ENCODE measurements at places on chromosomes 1 and 21. TPM values are rescaled to one million over a fixed set of nuclear protein-coding genes. Genes with fewer than 3 reads are reported as not detected.

- H3K27ac ChIP-seq = no peak overlapping the region
- no peak overlapping the region for H3K4me3 ChIP-seq
- H3K36me3 ChIP-seq = no peaks in the 10 kb centered on the region
- no peaks in the 10 kb centered on the region for H3K4me1 ChIP-seq
- DNase-seq = no peak
- H3K27me3 ChIP-seq = no peaks in the 10 kb centered on the region
Observed at GRCh38 chr1:81358151-81358550, 442.6 kb upstream of the ADGRL2 start.

GRCh38 chr1:43524804-43525203, 5.9 kb upstream of the PTPRF start:
- H3K4me3 ChIP-seq = no peak overlapping the region
- H3K4me1 ChIP-seq = 0 out of 2 replicates have a peak, but pooled peaks cover 8% of the 10 kb centered on the region
- no peaks in the 10 kb centered on the region for H3K27me3 ChIP-seq
- H3K27ac ChIP-seq = no peak overlapping the region
- no peak for DNase-seq

DNA sequence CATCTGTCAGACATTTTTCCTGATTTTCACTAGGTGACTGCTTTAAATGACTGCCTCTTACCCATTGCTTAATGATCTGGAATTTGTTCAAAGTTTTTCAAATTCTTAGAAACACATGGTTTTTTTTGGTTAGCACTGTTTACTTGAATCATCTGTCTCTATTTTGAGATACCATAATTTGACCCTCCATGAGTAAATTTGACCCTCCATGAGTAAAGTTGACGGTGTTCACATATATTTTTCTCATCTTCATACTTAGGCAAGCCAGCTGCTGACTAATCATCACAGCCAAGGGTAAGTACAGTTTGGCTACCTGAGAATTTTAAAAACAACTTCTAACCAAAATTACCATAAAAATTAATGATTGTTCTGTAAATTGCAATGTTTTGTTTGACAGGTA, 586.5 kb downstream of the PTBP2 start:
- H3K36me3 ChIP-seq = 0 out of 2 replicates have a peak, but pooled peaks cover 3% of the 10 kb centered on the region
- H3K4me3 ChIP-seq = no peak overlapping the region
- DNase-seq = peak; percentile 61
- no peaks in the 10 kb centered on the region for H3K27me3 ChIP-seq

GRCh38 chr1:74686928-74687327, 13.3 kb upstream of the ERICH3 start:
- H3K4me3 ChIP-seq = no peak overlapping the region
- DNase-seq = no peak
- no peak overlapping the region for H3K27ac ChIP-seq
- no peaks in the 10 kb centered on the region for H3K27me3 ChIP-seq
- H3K4me1 ChIP-seq = no peaks in the 10 kb centered on the region

DNA sequence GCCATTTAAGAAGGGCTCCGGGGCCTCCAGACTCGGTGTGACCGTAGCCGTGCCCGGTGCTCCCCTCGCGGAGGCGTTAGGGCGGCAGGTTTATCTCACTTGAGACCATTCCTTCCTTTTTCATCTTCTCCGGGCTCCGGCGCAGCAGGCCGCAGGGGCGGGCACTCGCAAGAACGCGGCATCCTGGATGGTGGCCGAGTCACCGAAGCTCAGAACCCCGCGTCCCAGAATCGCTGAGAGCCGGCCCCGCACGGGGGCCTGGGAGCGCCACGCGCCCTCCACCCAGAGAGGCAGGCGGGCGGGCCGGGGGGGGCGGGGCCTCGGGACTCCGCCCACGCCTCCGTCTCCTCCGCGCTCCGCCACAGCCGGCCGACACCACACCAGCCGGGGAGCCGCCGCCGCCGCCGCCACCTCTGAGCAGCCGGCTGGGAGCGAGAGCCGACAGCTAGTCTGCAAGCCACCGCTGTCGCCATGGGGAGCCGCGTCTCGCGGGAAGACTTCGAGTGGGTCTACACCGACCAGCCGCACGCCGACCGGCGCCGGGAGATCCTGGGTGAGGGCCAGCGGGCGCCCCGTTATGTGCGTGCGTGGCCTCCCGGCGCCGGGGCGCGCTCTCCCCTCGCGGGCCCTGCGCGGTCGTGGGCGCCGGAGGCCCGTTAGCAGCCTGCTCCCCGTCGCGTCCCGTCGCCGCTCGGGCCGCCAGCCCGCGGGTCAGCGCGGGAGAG, at the start of gene DEGS1:
Gene DEGS1, plus strand, starts transcription at position 375 of the 725 bp plus-strand sequence. Its CDS starts 97 bp downstream, at position 472.
- peak within 1 kb of the TSS; percentile 84 for H3K4me3 ChIP-seq
- no peaks in the 10 kb centered on the region for H3K27me3 ChIP-seq
- peaks cover 14% of the 10 kb centered on the region for H3K4me1 ChIP-seq
- peak; percentile 91 for DNase-seq
- peak within 1 kb of the TSS; percentile 86 for H3K27ac ChIP-seq

DNA sequence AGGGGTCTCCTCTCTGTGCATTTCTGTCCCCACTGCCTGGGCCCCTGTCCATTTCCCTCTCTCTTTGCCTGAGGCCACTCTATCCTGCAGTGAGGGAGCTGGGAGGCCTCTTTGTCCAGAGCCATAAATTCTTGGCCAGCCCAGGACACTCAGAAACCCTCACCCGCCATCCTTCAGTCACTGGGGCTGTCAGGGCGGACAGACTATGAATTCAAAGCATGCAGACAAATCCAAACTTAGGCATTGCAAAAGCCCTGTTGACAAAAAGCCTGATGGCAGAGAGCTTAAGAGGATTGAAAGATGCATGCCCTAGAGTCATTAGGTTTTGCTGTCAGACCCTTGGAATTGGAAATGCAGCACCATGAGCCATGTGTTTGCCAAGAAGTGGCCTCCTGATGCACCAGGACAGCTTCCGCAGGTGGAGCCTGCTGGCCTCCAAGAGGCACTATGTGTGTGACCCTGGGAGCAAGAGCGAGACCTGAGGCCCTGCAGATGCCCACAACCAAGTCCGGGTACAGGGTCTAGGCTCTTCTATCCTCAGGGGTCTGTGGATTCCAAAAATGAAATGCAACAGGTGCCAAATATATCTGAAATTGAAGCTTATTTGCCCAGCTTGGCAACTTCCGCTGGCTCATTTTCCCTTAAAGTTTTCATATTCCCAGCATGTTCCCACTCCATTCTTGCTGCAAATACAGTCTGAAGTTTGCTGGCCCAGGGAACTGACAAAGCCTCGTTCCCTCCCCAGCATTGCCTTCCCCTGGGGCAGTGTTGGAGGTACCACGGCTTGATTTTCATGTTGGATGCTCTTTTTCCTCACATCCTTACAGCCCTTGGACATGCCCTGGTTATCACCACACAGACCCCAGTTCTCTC, 177.9 kb downstream of the PGBD5 start:
- no peak overlapping the region for H3K27ac ChIP-seq
- H3K27me3 ChIP-seq = no peaks in the 10 kb centered on the region
- DNase-seq = peak; percentile 12
- H3K36me3 ChIP-seq = peaks cover 11% of the 10 kb centered on the region
- no peak overlapping the region for H3K4me3 ChIP-seq
- peaks cover 15% of the 10 kb centered on the region for H3K4me1 ChIP-seq

DNA sequence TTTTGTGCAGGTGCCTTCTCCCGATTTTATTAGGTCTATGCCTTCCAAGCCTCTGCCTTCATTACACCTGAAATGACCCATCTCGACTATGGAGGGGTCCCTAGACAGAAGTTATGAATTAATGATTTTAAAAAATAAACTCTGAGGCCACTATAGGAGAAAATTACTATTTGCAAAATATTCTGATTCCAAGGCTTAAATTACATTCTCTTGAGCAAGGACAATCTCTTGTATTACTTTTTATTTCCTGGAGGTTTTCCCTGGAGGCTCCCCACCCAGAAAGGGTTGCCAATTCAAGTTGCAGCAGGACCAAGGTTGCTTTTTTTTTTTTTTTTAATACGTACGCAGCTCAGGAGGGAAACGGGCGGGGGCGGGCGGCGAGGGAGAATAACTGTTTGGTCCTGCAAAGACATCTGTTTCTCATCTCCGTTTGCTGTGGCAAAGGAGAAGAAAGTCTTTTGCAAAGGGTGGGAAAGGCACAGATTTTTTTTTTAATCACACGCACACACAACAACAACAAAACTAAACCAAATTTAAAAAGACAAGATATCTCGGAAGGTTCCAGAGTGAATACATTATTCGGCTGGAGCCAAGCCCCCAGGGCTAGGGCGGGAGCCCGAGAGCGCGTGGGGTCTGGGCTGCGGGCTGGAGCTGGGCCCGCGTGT, 618 bp upstream of the SERTAD4 start:
- no peaks in the 10 kb centered on the region for H3K36me3 ChIP-seq
- 0 out of 2 replicates have a peak, but pooled peaks cover 9% of the 10 kb centered on the region for H3K4me1 ChIP-seq
- DNase-seq = peak; percentile 66
- peak overlapping the region; percentile 69 for H3K4me3 ChIP-seq
- no peak overlapping the region for H3K27ac ChIP-seq

- peak overlapping the region; percentile 97 for H3K27ac ChIP-seq
- peak overlapping the region; percentile 93 for H3K4me3 ChIP-seq
- DNase-seq = peak; percentile 93
- no peaks in the 10 kb centered on the region for H3K36me3 ChIP-seq
- H3K4me1 ChIP-seq = peaks cover 21% of the 10 kb centered on the region
- H3K27me3 ChIP-seq = no peaks in the 10 kb centered on the region
Observed at GRCh38 chr1:153532769-153533599, 2.8 kb downstream of the S100A6 start.

DNA sequence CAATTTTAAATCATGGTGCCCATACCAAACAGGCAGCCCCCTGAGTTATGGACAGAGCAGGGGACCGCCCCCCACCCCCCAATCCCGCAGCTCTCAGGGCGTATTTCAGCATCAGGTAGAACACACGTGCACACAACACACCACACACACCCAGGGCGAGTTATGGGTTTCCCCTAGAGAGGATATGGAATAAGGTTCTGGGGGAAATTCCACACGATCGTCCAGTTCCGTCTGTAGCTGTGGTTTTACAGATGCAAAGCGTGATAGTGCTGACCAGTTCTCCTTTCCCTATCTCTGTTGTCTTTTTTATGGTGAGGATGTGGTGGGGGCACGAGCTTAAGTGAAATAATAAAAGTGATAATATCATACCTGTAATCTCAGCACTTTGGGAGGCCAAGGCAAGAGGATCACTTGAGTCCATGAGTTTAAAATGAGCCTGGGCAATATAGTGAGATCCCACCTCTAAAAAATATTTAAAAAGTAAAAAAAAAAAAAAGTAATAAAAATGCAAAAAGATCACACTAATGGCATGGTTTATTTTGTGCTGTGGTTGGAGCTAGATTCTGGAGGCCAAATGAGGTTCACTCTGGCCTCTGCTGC, 25.1 kb downstream of the C2CD2 start:
- H3K27me3 ChIP-seq = no peaks in the 10 kb centered on the region
- H3K4me3 ChIP-seq = no peak overlapping the region
- no peak overlapping the region for H3K27ac ChIP-seq
- no peak for DNase-seq

Gene MTMR11
- total RNA-seq = 13.1 TPM

Gene CDK11A
- 14.4 TPM for total RNA-seq

Gene MATN1
- not detected for total RNA-seq
